ENCODE measurements at places on chromosomes 3 and 15. TPM values are rescaled to one million over a fixed set of nuclear protein-coding genes. Genes with fewer than 3 reads are reported as not detected.

ANKRD34C gene
- not detected for polyA plus RNA-seq

PLCB2 gene
- polyA plus RNA-seq = 0.22 TPM

DNA sequence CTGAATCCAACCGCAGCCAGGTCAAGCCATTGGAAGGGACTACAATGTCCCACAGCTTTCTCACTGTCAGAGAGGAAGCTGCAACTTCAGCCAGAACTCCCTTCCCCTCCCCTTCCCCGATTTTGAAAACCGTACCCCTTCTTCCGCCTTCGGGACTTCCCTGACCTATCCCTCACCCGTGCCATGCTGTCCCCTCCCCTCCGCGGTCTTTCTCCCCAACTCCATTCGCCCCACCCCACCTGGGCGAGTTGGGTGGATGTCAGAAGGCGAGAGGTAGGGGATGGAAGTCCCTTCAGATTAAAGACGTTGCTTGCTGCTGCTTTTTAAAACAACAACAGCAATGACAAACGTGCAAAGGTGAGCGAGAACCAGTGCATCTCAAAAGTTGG, 723 bp downstream of the CPNE4 start:
- DNase-seq = no peak

DNA sequence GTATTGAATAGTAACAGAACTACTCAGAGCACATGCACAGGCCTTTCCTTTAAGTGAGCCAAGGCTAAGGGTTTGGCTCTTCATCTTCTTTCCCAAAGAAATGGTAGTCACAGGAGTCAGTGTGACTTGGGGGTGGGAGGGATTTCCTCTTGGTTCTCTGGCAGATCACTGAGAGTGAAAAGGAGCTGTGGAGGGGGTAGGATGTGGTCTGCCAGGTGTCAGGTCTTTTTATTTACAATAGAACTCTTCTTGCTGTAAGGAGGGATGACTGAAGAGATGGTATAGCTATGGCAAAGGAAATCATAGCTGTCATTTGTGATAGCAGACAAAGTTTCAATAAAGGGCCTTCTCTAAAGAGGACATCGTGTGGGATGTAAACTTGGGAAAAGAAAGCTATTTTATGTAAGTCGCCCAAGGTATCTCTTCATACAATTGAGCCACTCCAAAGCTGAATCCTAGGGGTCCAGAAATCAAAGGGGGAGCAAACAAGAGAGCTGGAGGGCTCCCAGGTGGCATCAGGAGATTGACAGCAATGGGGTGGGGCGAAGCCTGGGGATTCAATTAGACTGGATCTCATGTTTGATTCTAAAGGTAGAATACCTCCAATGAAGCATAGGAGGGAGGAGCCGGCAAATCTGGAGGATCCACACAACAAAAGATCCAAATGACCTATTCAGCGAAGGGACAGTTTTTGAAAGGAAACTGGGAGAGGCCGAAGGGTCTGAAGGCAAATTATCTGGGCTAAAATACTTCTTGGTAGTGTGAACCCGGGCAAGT, 20.0 kb upstream of the CHD2 start:
- DNase-seq = no peak

- DNase-seq = no peak
Measured at GRCh38 chr3:51617597-51617996, 53.5 kb upstream of the TEX264 start.

GRCh38 chr3:149784064-149784704, 8.2 kb downstream of the ANKUB1 start:
- no peak for DNase-seq

DNA sequence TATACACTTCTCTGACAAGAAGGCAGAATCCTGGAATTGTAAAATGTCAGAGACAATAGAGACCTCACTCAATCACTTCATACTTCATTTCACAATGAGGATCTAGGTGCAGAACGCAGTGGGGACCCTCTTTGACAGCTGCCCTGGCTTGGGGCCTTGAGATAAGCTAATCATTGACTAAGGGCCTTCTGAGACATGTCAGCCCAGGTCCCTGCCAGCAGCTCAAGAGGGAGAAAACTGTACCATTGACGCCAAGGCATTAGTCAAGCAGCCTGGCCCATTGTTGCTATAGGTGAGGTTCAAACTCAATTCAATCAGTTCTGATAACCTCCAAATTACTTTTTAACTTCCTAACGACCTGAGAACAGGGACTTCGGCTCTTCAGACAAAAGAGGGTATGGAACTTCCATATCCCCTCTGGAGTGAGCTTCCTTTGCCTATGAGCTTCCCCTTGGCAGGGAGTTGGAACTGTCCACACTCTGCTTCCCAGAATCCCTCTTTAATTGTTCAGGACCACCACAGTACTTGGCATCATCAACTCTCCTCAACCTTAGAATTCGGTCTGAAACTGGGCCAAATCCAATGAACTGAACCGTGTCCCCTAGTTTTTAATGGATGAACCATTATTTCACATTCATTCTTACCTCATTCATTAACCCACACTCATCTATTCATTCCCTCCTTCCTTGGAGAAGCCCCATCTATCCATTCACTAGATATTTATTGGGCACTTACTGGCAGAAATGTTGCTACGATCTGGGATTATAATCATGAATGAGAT, 1.5 kb upstream of the CYP8B1 start:
- no peak for DNase-seq

GRCh38 chr15:22850055-22850454, 11.6 kb downstream of the NIPA2 start:
- no peak for DNase-seq

DNA sequence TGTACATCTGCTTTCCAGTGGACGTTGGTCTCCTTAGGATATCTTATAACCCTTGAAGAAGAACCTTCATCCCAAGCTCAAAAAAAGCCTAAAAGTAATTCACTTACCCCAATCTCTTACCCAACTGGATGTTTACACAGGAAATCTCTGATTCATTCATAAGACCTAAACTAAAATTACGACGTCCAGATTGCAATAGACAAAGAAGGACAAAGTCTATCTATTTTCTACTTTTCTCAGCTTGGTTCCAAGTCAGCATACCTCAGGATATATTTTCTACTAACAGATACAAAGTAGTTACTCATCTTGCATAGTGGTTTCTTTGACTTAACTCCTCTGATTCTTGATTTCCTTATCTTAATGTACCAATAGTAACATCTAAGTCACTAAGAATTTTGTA, 669.9 kb downstream of the OTOL1 start:
- DNase-seq = no peak

Measured in BJ (cell line).